Esophagus squamous epithelium (tissue), 5 donors: ENCODE measurements at places on chromosomes 16 and 17.

- DNase-seq, result no peak
These were observed 41.8 kb downstream of the KCNJ12 start for GRCh38 chr17:21417921-21418320.

DNA sequence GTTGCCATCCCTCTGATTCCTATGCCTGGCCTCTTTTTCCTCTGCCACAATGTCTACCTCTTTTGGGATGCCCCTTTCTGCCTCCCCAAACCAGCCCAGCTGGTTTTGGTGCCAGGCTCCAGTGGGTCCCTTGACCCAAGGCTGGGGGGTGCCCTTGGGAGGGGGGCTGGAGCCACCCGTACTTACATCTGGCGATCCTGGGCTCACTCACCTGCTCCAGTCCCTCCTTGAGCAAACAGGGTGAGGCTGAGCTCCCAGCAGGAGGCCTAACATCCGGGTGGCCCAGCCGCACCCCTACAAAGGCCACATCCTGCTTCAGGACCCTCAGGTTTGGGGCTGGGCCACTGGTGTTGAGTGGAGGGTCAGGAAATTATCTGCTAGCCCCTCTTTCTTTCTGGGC lies 1.2 kb downstream of the ERN2 start:
- no peak for DNase-seq

GRCh38 chr17:69525920-69526841 lies 111.7 kb downstream of the MAP2K6 start:
- DNase-seq, result no peak

DNA sequence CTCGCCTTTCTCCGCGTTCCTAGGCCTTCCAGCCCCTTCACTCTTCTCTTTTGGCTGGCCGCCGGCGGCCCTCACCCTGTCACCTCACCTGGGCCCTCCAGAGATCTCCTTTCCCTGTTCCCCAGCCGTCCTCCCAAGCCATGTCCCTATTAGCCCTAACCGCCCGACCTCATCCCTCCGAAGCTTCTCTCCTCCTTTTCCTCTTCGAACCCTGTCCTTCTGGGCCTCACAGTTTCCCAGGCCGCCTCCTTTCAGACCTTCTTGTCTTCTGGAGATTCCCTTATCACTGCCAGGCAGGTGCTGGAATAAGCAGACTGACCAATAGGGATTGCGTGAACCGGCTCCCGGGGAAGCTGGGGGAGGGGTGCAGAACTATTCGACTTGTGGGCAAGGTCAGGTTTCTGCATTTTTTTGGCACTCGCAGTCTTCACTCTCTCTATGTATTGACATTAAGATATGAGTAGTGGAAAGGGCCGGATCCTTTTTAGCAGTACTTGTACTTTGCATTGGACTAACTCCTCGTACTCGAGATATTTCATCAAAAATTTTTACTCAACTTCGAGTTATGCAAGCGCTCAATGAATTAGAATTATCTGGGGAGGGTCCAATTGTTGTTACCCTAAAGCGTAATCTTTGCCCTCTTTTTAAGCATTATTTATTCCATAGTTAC lies 690 bp downstream of the RHOT1 start:
- no peak for DNase-seq

DNA sequence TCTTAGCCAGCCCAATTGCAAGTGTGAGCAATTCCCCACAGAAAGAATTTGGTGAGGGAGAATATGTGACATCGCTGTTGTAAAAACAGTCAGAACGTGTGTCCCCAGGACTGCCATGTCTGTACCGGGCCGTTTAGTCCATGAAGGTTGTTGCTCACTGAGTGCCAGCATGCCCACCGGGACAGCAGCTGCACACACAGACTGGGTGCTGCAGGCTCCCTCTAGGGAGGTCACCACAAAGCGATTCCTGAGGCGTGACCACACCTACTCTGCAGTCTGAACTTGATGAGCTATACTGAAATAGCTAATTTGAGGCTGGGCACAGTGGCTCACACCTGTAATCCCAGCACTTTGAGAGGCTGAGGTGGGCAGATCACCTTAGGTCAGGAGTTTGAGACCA lies 44.1 kb upstream of the ADORA2B start:
- no peak for DNase-seq

GRCh38 chr17:3603119-3603869 lies 5.9 kb downstream of the TRPV1 start:
- DNase-seq, result no peak

- DNase-seq, result no peak
These were observed 13.8 kb upstream of the ZNF469 start for GRCh38 chr16:88368994-88369393.

DNA sequence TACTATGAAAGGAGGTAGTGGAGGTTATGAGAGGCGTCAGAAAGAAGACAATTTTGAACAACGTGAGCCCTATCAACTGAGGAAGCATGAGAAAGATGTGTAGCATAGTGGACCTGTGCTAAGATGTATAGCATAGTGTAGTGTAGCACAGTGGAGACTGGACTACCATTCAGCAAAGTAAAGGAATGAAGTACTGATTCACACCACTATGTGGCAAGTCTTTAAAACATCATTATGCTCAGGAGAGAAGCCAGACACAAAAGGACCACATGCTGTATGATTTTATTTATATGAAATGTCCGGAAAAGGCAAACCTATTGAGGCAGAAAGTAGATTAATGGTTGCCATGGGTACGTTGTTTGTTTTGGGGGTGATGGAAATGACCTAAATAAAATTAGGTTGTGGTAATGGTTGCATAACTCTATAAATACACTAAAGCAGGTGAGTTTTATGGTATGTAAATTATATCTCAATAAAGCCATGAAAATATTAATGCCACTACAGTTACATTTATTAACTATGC lies 20.4 kb upstream of the XYLT1 start:
- DNase-seq, result no peak

DNA sequence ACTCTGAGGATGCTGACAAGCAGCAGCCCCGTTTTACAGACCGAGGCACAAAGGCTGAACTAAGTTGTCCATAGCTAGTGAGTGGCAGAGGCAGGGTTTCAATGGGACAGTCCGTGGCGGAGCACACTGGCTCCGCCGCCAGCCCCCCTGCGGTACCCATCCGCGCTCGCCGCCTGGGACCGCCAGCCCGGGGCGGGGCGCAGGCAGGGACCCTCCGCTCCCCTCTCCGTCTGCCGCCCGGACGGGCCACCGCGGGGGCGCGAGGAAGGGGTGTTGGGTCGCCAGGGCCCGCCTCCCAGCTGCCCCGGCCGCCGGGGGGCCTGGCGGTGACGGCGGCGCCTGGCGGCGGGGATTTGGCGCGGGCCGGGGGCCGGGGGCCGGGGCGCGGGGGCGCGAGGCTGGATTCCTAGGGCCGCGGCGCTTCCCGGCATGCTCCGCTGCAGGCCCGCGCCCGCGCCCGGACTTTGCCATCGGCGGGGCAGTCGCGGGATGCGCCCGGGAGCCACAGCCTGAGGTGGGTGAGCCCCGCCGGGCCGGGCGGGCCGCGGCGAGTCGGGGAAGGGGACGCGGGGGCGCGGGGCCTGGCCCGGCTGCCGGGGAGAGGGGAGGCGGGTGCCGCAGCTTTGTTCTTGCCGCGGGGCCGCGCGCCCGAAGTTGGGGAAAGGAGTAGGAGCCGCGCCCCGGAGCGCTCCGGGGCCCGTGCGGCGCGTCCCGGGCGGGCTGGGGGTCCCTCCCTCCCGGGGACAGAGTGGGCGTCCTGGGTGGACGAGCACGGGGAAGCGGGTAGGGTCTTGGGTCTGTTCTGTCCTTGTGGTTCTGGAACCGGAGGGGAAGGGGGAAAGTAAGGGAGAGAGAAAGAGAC lies at the start of gene TMEM98:
Gene TMEM98 (plus strand): TSS at position 430 of the 862 bp plus-strand sequence. CDS start 3,376 bp downstream, outside the sequence.
- no peak for DNase-seq

- no peak for DNase-seq
These were observed 6.1 kb upstream of the LHX1 start for GRCh38 chr17:36931096-36931696.

DNA sequence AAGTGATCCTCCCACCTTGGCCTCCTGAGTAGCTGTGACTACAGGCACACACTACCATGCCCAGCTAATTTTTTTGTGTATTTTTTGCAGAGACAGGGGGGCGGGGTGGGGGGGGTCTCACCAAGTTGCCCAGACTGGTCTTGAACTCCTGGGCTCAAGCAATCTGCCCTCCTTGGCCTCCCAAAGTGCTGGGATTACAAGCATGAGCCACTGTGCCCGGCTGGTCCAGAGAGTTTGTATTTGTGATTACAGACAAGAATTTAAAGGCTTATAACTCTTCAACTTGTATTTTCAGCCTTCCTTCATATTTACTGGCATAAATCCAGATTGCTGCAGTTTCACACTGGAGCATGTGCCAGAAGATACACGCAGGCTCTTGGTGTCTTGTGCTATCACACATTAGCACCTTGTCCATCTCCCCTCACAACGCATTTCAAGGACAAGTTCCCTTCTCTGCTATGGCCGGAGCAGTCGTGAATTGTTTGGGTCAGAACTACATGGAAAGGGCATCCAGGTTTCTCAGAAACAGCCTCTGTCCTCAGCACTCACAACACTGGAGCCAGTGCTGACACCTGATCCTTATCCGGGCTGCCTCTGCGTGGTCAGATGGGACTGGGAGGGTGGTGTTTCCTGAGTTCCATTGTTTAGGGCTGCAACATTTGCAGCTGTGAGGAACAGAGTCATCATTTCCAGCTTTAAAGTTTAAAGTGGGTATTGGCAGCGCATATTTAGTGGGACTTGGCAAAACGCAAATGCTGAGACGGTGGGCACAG lies 28.1 kb downstream of the WSCD1 start:
- DNase-seq, result no peak

GRCh38 chr17:58184308-58184985 lies 8.1 kb upstream of the EPX start:
- no peak for DNase-seq

DNA sequence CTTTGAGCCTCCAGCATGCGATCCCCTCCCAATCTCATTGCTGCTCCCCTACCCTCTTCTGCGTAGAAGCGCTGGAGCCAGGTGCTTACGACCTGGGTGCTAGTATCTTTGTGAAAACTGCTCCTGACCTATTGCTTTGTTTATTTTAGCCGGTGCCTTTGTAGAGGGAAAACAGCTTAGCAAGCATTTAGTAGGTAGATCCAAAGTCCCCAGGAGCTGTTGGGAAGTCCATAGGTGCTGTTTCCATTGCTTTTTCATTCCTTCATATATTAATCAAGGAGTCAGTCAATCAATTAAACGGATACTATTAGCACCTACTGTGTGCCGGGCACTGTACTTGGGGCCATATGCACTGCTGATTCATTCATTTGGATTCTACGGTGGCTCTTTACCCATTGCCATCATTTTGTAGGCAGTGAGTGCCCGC lies 497.6 kb downstream of the WWOX start:
- no peak for DNase-seq

DNA sequence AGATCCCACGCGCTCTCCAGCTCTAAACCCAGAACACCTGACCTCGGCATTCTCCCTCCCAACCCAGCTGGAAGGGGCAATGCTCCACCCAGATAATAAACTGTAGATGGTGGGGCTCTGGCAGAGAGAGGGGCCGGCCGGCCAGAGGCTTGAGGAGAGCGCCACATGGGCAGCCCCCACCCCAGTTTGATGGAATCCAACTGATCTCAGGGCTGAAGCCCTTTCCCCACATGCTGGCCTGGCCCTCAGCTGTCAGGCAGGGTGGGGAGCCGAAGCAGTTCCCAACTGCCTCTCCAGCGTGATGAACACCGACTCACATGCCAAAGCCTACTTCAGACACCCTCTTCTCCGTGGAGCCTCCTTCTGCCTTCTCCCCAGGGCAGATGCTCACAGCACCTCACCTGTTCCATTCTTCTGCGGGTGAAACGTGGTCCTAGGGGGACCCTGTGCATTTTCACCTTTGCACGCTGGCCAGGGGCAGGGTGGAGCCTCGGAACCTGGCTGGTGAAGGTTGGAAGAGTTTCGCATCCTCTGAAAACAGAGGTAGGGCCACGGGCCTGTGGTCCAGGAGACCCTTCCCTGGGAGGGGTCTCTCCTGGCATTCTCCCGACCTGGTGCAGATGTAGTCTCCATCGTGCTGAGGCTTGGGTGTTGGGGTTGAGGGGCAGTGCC lies 65.7 kb upstream of the ZNF469 start:
- DNase-seq, result no peak

GRCh38 chr17:82237746-82238471 lies 9.1 kb downstream of the SLC16A3 start:
- DNase-seq, result no peak

DNA sequence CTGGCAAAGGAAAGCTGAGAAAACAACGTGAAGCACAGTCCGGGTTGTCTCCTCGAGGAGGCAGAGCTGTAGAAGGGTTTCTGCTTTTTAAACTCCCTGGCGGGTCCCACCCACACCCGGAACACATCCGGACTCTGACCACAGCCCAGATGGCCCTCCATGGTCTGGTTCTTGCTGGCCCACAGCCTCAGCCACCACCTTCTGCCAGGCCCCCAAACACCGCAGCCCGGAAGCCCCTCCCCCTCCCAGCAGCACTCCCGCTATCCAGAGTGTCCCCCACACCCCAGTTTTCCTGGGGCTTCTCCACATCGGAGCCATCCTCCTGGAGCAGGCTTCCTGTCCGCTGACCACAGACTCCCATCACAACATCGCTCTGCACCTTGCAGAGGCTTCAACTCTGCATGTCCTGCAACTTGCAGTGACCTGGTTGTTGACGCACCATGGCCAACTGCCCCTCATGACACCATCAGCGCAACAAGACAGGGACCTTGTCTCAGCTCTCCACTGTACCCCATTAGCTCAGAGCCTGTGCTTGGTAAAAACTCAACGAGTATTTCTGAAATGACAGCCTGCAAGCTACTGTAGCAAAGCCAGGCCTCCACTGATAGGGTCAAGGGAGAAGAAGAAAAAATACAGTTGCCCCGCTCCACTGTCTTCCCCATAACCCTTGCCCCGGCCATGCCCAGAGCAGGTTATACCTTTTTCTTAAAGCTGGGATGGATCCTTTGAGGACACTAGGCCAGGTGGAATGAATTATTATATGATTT lies 129.8 kb downstream of the C16orf78 start:
- DNase-seq, result no peak

GRCh38 chr17:18950346-18950745 lies 1.6 kb upstream of the SLC5A10 start:
- no peak for DNase-seq

DNA sequence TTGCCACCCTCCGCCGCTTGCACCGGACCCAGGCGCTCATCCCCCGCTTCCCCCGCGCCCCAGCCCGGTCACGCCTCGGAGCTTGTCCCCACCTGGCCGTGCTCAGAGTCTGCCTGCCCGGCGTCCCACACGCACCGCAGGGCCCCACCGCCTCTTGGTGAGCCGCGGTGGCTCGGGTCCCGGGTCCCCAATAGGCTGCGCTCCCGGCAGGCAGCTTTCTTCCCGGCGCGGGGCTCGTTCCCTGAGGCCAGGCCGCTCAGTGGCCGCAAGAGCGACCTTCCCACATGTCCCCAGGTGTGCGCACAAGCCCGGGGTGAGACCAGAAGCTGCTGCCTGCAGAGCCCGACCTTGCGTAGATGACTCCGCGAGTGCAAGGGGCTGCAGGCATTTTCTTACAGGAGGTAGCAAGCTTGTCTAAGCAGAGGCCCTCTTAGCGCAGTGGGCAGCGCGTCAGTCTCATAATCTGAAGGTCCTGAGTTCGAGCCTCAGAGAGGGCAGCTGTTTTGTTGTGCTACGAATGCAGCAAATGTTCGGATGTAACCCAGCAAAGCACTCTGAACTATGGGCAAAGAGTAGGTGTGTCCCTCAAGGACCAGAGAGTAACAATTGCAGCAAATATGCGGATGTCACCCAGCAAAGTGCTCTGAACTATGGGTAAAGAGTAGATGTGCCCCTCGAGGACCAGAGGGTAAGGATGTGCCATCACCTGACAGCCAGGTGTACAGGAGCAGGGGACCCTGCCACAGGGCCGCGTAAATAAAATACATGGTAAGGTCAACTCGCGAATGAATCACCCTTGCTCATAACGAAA lies 15.6 kb downstream of the TLE7 start:
- DNase-seq, result no peak

GRCh38 chr17:43648916-43649315 lies 12.8 kb downstream of the MEOX1 start:
- no peak for DNase-seq

- no peak for DNase-seq
These were observed 400 bp downstream of the HCFC1R1 start for GRCh38 chr16:3023415-3023668.
